Psoas muscle (tissue), 8 donors: ENCODE measurements at places on chromosomes 1 and 21. TPM values are rescaled to one million over a fixed set of nuclear protein-coding genes. Genes with fewer than 3 reads are reported as not detected.

DNA sequence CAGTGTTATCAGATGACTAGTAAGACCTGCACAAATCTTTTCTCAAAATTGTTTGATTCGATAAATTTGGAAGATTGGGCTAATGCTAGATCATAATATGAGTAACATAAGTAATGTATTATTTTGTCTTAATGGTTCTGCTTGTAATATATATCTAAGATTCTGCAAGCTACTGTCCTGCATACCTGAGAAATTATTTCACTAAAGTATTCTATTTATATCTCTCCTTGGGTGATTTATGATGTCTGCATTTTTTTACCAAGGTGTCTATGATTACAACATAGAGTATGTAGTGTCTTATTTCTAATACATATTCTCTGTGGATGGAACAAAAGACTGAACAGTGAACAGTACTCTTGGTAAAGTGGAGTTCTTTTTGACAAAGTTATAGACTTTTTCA is 166.6 kb downstream of the CLEC20A start:
- DNase-seq = no peak

DNA sequence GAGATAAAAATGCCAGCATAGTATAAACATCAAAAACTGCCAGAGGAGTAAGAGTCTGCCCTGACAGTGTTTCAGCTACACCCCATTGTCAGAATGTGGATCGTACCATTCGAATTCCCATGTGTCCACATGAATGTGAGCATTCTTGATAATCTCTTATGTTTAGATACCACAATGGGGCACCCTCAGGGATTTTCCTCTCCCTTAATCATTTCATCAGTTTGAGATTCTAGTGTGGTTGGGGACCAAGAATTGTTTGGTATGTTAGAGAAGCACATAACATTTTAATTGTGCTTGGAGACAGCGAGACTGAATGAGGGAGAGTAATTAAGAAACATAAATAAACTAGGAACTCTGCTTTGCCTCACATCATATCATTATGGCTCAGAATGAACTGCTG is 120.2 kb downstream of the ZC3H11B start:
- DNase-seq = no peak

DNA sequence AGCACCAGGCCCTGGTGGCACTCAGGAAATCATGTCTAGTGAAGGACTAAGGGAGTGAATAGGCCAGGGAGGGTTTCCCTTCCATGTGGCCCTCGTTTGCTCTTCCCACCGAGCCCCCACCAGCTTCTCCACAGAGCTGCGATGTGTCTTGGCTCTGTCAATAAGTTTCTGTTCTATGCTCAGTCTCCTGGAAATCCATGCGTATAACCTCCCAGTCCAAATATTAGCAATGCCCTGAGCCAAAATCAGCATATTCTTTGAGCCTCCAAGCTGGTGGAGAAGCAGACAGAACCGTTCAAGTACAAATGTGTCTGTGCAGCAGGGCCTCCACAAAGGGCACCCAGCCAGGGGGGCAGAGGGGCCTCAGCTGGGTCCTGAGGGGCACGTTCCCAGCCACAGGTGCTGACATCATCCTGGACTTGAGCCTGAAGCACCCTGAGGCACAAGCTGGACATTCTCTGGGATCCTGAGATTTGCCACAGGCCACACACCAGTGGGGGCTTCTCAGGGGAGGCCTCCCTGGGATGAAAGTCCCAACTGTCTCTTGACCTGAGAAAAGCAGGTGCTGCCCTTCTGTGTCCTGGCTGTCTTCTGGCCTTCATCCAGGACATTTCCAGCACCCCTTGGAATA is 350.5 kb upstream of the VAMP3 start:
- DNase-seq = no peak

GRCh38 chr1:178271471-178271870 is 177.6 kb downstream of the RASAL2 start:
- no peak for DNase-seq

DNA sequence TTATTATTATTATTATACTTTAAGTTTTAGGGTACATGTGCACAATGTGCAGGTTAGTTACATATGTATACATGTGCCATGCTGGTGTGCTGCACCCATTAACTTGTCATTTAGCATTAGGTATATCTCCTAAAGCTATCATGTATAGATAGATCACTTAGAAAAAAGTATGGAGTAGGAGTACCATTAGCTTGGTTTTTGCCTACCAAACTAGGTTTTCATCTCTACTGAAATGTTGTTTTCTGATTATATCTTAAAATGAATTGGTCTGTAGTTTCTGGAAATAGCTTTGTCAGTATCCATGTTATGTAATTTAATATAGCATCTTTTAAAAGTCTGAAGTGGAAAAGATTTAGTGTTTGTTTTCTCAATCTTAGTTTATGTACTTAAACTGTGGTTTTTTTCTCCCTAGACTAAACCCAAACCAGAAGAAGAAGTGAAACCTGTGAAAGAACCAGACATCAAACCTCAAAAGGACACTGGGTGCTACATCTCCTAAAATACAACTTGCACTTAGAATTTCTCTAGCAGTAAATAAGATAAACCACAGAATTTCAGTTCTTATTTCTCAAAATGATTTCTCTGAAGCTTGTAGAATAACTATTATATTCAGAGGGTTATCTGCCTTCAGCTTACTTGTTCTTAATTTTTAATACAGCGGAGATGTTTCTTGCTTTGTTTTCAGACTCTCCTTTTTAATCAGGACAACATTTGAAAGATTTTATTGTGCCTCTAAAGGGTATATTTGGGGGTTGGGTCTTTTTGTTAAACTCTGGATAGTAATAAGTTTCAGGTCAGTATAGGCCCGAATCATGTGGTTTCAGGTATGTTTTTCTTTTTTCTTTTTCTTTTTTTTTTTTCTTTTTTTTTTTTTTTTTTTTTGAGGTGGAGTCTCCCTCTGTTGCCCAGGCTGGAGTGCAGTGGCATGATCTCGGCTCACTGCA is 4.5 kb upstream of the FAM177B start:
- no peak for DNase-seq

DNA sequence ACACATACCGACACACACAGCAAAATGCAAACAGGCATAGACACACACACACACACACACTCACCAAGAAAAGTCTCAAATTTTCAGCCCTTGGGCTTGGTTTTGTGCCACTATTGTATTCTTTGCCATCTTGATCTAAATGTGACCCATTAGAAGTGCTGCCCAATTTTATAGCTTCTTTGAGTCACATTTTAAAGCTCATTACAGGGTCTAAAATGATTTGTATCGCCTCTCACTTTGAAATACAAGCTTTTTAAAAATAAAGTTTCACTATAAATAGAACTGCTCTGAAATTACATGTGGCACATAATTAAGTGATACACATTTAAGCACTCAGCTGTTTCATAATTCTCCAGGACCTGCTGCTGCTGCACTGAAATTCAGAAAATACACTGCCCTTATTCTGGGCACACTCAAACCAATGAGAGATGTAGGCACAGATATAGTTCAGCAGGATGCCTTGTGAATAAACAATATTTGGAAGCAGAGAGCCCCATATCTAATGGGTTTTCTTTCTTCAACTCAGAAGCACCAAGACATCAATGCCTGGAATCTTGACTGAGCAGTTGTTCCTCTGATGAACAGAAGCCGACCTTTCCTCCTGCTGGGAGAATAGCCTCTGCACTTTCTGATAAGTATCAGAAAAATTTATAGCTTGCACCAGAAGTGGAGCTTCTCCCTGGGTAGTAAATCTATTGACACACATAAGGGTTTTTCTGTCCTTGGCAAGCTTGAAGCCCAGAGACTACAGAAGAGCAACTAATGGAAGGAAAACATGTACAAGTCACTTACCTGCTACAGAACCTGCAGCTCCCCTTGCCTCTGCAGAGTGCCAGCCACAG is 37.0 kb upstream of the PLPPR4 start:
- no peak for DNase-seq

GRCh38 chr1:6491480-6491962 is at the start of gene PLEKHG5:
Gene PLEKHG5 (minus strand): TSS chr1:6491667. CDS start chr1:6477571, 14,096 bp downstream.
- DNase-seq = no peak

GRCh38 chr1:204319027-204319426 is 40.7 kb downstream of the PLEKHA6 start:
- DNase-seq = no peak

DNA sequence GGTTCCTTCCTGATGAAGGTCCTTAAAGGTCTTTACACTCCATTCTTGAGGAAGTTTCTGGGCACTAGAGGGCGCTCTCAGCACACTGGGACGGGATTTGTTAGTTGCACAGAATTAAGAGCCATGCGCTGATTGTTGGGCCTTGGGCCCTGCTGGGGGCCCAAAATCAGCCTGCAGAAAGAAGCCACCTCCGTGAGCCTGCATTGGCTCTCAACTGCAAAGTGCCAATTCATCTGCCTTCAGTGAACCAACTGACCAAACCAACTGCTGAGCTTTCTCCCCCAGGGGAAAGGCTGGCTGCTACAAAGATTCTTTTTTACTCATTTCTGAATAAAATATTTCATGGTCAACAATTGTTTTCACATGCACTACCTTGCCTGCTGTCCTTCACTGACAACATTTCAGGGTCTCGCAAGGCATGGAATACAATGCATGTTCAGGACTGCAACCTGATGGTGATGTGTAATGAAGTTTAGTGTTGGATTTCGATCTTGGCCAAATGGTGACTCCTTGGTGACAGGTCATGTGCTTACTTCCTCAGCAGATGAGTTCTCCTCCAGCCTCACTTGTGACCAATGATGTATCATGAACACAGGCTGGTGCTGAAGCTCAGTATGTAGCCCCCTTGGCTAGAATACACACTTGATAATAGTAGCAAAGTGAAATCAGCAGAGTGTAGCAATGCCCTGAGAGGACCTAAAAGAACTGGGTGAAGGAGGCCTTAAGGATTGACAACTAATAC is 45.7 kb upstream of the PRDX6 start:
- peak; percentile 84 for DNase-seq

- DNase-seq = no peak
Measured at GRCh38 chr1:114902343-114902742, 47.7 kb downstream of the SYCP1 start.

DNA sequence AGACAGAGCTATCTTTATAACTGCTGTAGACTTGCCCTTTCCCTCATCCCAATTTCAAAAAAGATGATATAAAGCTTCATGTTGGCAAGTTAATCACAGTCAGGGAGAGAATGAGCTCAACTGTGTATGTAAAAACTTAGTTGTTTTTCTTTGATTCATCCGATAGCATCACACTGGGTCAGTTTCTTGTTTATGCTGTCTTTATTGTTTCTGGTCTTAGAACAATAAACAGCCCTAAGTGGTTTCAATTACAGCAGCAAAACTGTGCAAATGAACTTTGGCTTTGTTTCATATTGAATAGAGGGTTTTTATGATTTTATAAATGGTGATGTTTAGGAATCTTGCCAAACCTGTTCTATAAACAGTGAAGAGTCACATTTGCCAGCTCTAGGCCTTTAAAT is 423.8 kb upstream of the CXADR start:
- no peak for DNase-seq

DNA sequence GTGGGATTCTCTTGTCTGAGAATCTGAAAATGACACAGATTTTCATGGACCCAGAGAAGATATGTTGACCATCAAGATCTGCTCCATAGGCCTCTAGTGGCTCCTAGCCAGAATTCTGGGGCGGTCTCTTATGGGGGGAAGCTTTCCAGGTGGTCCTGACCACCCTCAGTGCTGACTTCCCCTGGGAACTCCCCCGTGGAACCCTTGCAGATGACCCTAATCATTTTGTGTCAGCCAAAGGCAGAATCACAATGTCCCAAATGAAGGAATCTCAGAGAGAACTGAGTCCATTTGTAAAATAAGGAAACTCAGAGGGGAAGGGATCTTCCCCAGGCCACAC is 3.6 kb downstream of the HEYL start:
- DNase-seq = no peak

DNA sequence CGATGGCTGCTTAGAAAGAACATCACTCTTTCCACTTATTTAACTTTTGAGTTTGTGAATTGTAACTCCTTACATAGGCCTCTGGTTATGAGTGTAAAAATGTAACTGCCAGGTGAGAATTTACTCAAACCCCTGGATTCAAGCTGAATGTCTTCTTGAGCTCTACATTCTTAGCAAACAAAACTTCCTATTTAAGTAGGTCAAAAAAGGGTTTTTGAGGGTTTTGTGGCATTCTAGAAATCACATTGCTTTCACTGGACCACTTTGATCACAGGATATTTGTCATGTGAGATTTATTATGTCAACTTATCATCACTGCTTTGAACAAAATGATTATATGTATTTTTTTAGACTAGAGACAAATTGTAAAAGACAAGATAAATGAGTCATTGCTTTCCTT is 5.7 kb downstream of the IL23R start:
- no peak for DNase-seq

DNA sequence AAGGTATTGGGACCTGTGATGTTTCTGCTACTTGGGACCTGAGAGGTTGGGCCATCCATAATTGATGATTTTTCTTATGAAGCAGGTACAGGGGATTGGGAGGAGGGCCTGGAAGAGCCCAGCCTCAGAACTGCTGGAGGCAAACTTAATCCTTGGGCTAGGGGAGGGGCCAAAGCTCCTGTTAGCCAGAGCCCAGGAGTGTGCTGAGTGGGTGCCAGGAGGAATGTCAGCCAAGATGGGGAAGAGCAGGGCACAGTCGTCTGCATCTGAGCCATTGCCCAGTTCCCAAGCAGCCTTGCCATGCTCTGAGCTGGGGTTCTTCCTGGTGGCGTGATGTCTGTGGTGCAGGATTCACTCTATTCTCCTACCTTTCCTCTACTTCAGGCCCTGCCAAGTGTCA is 5.8 kb downstream of the MAPKAPK2 start:
- DNase-seq = peak; percentile 86

GRCh38 chr21:42565886-42566523 is 52.4 kb downstream of the SLC37A1 start:
- DNase-seq = no peak

DNA sequence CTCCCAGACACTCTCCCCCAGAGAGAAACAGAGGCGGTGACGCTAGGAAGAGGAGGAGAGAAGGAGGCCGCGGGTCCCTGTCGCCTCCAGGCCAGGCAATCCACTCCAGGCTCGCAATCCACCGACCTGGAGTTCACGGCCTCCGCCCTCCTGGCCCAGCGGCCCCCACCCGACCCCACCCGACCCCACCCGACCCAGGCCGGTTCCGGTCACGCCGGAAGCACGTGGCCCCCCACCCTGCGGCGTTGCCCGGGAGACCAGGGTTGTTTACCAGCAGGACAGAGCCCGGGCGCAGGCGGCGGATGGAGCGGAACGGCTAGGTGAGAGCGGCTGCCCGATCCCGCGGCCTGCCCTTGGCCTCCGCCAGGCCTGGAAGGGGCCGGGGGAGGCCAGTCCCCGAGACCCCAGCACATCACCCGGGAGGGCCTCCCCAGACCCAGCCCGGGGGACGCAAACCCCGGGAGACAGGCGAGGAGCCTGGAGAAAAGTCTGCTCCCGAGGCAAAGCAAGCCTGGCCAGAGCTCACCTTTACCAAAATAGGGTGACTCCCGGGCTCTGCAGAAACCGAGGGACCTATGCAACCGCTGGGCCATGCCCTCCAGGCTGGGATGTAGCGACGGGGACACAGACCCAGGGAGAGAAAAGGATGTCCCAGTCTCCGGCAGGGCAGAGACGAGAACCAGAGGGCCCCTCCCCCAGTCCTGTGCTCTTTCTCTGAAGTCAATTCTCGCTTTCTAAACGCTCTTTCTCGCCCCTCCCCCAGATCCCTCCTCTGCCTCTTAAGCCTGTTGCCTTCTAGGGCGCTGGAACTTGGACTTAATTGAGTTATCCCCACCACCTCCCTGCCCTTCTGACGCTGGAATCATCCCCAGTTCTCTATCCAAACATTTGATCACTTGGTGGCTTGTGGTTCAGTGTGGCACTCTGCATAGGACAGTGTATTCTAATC is at the start of the genes PLA2G2C and UBXN10:
Gene PLA2G2C, minus strand, starts transcription at position 685 of the 949 bp plus-strand sequence. CDS start 9,155 bp downstream, outside the sequence.
Gene UBXN10, plus strand, starts transcription at position 263 of the 949 bp plus-strand sequence. CDS start 4,466 bp downstream, outside the sequence.
- DNase-seq = peak; percentile 78

- no peak for DNase-seq
Measured at GRCh38 chr1:7847599-7847998, 5.3 kb downstream of the UTS2 start.

Gene SOD1
- total RNA-seq = 280 TPM

Gene NCDN
- 13.1 TPM for total RNA-seq

Gene NES
- total RNA-seq = 581 TPM

Gene RIPK4
- not detected for total RNA-seq

Gene FNDC10
- total RNA-seq = 0.44 TPM
